ENCODE measurements at places on chromosomes 11 and 22. TPM values are rescaled to one million over a fixed set of nuclear protein-coding genes. Genes with fewer than 3 reads are reported as not detected.

The IL10RA gene
- 0.25 TPM for total RNA-seq

The APOA4 gene
- total RNA-seq: not detected

The GGTLC3 gene
- total RNA-seq: not detected

The ANKK1 gene
- not detected for total RNA-seq

DNA sequence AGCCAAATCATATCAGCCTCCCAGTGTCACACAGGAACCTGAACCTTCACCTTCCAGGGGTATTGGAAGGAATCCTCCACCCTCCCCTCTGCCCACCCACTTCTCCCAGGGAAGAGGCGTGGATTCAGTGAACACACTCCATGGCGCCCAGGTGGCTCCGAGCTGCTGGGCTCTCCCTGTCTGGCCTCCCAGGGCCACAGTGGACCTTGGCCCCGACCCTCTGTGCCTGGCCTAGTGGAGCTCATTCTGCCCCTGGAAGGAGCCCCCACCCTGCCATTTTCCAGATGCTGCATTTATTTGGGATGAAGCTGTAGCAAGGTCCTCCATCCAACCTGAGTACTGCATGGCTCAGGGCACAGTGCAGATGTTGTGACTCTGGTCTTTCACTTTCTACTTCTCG, 1340.1 kb downstream of the TBC1D22A start:
- DNase-seq: no peak

DNA sequence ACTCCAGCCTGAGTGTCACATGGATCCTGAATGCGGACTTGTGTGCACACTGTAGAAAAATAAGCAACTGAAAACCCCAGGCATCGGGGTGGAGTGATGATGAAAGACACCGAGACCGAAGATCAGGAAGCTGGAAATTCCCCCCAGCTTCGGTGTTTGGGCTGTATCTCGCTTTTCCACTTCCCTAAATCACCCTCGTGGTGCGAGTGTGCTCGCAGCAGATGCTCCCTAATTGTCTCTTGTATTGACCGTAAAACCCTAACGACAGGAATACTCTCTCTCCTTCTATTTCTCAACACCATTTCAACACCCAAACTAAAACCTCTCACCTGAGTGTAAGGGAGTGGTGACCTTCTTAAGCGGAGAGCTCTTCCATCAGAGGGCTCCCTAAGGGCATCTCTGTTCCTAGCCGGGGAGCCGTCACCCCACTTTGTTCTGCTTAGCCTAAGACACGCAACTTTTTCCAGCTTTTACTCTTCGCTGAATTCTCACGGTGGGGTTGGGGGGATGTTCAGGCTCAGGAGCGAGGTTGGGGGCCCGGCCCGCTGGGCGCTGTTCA, 635 bp upstream of the GRK3 start:
- no peak for DNase-seq

DNA sequence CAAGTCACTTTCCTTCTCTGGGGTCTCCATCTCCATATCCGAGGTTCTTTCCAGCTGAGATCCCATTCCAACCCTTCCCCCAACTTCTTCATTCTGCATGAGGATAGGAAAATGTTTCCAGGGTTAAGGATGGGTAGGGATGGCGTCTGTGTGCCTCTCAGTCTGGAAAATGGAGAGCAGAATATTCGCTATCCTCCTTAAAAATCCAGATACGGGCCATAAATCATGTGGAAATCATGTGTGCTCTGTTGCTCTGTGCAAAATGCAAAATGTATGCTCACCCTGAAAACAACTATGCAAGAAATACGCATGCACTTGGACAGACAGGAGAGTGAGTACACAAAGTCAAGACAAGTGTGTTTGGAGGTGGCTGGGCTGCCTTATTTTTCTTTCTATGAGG, 3.2 kb downstream of the CREB3L1 start:
- DNase-seq: no peak

GRCh38 chr11:128310676-128311445, 276.5 kb downstream of the ETS1 start:
- no peak for DNase-seq

DNA sequence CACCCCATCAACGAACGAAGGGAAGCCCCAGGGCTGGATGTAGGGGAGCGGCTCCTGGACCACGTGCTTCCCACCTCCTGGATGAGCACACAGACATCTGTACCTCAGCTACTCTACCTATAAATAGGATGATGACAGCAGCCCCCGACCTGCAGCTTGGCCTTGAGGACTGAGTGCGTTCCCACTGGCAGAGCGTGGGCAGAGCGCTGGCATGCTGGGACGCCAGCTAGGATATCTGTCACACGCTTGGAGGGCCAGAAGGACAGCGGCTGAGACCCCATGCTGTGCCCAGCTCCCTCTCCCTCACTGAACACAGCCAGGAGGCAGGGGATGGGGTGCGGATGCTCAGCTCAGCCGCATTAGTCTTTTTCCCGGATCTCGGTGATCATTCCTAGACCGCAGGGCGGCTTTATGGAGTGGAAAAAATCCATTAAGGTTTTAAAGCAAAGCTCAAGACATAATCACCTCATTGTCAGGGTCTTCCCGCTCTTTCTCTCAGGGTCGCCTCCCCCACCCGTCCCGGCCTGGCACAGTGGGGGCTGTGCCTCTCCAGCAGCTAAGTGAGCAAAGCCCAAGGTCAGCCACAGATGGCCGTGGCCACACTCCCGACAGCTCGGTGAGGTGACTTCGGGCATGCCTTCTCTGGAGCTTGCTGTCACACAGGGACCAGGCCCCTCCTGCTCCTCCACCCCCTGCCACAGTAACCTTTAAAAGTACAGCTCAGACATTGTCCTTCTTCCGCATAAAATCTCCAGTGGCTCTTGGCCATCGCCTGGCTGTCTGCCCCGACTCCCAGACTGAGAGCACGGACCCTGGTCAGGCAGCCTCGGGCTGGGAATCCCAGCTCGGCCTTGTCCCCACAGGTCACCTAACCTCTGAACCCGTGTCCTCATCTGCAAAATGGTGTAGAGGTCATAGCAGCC, 69.6 kb upstream of the SHISAL1 start:
- no peak for DNase-seq

- DNase-seq: no peak
Observed at GRCh38 chr11:35655856-35656255, 6.7 kb upstream of the TRIM44 start.

- no peak for DNase-seq
Observed at GRCh38 chr11:8636127-8636526, 42.1 kb upstream of the STK33 start.

DNA sequence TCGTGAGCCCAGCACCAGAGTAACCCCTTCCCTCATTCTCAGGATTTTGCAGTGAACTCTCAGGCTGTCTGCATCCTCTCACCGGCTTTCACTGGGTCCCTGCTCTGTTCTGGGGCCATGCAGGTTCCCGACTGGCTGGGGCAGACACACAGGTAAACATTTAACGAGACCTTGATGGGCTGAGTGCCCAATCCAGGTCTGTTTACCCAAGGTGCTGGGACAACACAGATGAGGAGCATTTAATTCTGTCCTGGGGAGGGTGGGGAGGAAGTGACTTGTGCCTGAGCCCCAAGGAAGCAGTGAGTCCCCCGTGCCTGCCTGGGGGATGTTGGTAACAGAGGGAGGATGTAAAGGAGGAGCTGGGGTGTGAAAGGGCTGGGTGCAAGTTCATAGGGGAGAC, 4.4 kb downstream of the BIK start:
- no peak for DNase-seq

DNA sequence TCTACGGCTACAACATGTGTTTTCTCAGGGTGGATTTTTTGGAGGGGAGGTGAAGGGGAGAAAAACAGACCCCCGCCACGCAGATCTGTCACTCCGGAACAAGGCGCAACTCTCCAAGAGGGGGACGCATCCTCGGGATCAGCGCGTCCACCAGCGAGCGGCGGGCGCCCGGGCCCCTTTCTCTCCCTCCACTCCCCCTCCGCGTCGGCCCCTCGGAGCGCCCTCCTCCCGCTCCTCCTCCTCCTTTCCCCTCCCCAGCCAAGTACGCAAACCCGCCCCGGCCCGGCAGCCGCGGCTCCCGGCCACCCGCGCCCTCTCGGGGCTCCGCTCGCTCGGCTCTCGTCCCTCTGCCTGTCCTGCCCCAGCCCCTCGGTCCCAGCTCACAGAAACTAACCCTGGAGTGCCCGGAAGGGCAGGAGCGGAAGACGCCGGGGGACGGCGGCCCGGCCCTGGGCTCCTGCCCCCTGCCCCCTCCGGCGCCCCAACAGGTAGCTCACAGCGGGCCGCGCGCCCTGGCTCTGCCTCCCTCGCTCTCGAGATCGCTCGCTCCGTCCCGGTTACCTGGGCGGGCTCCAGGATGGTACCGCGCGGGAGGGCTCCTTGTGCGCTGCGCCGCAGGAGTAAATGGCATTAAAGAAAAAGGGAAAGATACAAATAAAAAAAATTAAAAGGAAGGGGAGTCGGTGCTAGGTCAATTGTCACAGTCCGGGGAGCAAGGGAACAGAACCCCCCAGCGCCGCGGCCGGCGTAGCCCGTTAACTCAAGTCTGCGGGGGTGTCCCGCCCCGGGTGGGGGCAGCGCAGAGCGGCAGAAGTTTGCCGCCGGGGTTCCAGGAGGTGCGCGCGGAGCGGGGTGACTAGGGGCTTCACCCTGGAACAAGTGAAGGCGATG, 131.4 kb upstream of the C11orf58 start:
- no peak for DNase-seq

Data from dermis microvascular lymphatic vessel endothelial cell (primary cell).